Esophagus mucosa (tissue), 1 donor: ENCODE measurements at places on chromosomes 5 and 9.

DNA sequence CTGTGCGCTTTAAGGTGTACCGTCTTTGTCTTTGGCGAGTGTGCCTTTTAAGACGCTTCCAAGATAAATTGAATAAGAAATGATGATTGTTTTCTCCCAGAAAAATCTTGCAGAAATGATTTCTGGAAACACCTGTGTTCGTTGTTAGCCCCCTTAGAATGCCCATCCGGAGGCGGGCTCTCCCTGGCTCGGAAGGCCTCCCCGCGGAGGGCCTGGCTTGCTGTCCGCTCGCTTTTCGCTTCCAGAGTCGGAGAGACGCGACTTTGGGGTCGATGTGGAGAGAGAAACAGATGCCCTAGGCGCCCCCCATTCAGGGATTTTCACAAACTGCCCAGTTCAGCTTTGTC is 23.9 kb downstream of the LECT2 start:
- no peak for ATAC-seq

GRCh38 chr9:86713470-86713869 is 233.8 kb downstream of the GAS1 start:
- ATAC-seq: no peak

GRCh38 chr9:120572472-120572871 is 7.5 kb downstream of the CDK5RAP2 start:
- no peak for ATAC-seq

DNA sequence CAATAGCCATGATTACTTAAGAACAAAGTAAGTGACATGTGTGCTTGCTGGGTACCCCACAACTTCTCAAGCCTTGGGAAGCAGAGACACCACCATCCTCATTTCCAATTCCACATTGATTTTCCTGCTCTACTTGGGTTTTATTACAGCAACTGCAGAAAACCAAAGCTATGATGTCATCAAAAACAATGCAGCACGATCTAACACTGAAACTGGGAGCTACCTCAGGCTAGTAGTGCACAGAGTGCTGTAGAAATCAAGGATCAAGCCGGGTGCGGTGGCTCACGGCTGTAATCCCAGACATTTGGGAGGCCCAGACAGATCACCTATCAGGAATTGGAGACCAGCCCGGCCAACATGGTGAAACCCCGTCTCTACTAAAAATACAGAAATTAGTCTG is 174.4 kb upstream of the MSX2 start:
- no peak for ATAC-seq

- ATAC-seq: no peak
Observed at GRCh38 chr5:100890461-100891008, 12.5 kb downstream of the ST8SIA4 start.

- no peak for ATAC-seq
Observed at GRCh38 chr5:170301149-170301548, 3.6 kb upstream of the LCP2 start.

DNA sequence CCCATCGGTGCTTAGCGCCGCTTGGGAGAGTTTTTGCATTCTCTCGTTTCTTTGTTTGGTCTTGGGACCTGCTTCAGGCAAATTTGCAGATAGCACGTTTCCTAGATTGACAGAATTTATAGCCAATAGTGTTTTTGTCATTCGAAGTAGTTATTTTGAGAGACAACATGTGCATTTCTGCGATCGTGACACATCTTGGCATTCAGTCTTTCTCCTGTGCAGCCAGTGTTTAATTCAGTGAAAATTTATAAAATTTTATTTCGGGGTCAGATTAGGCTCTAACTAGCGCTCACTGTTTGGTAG is 830 bp downstream of the PRRC1 start:
- ATAC-seq: no peak

GRCh38 chr5:173858021-173858669 is 30.0 kb upstream of the CPEB4 start:
- no peak for ATAC-seq

DNA sequence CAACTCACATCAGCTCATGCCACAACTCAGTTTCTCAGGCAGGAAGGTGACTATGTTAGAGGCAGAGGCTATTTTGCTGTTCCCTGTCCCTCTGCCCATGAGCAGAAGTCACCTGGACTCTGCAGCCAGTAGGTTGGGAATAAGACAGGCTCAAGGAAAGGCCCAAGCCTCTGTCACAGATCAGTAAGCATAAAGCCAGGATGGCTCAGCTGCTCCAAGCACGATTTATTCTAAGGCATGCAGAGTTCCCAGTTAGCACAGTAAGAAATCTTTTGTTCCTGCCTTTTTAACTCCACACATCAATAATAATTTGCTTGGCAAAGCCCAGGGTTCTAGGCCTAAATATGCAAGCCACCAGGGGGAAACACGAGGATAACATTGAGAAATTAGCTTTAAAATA is 249.0 kb upstream of the ADRA1B start:
- ATAC-seq: no peak

- ATAC-seq: no peak
Observed at GRCh38 chr5:115381911-115382662, 85.6 kb upstream of the CCDC112 start.

- peak; percentile 79 for ATAC-seq
Observed at GRCh38 chr5:150540615-150541396, 32.9 kb downstream of the NDST1 start.

DNA sequence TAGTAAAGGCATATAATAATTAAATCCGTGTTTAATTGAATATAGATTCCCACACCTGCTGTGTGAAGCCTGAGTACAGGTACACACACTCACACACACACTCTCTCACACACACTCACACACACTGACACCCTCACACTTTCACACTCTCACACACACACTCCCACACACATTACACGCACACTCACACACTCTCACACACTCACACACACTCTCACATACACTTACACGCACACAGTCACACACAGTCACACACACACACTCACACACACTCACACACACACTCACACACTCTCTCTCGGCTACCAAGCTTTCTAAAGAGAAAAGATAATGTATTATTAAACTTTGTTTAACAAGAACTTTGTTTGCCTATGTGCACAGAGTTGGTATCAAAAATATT is 195.1 kb upstream of the CTNND2 start:
- ATAC-seq: no peak

DNA sequence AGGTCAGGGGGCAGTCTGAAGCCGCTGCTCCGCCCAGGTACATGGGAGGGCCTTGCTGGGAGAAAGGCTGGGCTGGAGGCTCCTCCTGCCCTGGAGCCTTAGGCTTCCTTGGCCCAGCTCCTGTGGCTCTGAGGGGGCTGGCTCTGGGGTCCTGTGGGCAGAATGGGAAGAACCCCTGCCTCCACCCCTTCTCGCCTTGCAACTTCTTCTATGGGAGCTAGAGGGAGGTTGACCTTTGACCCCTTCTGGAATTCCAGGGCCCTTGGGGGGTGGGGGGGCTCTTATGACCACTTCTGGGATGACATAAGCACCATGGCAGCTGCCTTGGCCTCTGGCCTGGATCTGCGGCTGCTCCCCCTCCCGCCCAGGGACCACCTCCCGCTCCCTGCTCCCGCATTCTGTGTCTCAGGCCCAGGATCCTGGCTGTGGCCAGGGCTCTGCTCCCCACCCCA is 32.2 kb downstream of the IER5L start:
- ATAC-seq: no peak

- ATAC-seq: no peak
Observed at GRCh38 chr5:36667824-36668223, 61.4 kb downstream of the SLC1A3 start.

- no peak for ATAC-seq
Observed at GRCh38 chr5:169166078-169166477, 134.9 kb downstream of the SLIT3 start.

GRCh38 chr5:91146905-91147600 is 236.1 kb downstream of the ARRDC3 start:
- ATAC-seq: peak; percentile 71

- ATAC-seq: no peak
Observed at GRCh38 chr9:8867148-8867547, 1067.6 kb upstream of the DMAC1 start.

DNA sequence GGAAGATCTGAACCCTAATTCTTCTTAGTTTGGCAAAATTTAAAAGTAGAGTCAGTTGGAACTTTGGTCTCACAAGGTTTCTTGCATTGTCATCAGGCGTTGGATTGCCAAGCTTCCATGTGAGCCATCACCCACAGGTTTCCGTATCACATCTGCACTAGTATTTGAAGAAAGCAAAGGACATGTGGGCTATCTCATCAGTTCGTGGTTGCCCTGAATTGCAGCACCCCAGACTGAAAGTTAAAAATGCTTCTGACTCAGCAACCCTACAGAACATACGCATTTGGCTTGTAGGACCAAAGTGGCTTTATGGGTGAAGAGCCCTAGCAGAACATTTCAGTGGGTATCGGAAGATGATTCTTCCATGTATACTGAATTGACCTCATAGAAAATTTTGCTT is 358.0 kb downstream of the ENC1 start:
- ATAC-seq: no peak

GRCh38 chr9:121153642-121154041 is 48.0 kb downstream of the RAB14 start:
- no peak for ATAC-seq

DNA sequence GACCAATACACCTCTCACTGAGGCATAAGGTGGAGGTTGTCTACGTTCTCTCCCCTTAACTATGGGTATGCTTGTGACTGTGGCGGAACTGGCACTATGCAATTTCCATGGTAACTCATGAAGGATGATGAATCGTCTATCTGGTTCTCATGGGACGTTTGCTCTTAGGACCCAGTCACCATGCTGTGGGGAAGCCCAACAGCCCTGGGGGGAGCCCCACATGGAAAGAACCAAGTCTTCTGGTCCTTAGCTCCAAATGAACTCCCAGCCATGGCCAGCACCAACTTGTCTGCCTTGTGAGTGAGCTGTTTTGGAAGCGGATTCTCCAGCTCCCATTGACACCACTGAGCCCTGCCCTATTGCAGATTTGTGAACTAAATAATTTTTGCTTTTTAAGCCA is 188.7 kb upstream of the S1PR3 start:
- ATAC-seq: no peak

DNA sequence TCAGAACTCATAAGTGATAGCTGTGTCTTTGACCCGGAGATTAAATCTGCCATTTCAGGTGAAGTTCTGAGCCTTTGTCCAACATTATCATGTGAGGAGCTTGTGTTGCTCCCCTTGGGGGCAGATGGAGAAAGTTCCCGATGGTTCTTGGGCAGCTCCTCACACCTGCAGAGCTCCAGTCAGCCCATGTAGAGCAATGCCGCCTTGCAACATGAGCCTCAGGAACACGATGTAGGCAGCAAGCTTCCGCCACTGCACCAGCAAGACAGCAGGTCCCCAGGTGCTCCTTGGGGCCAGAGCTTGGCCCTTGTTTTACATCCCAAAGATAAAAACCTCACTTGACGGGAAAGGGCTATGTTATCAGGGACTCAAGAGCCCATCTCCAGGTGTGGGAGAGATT is 292.7 kb downstream of the IRX1 start:
- ATAC-seq: no peak

GRCh38 chr9:88583901-88584596 is 49.1 kb downstream of the NXNL2 start:
- peak; percentile 51 for ATAC-seq

DNA sequence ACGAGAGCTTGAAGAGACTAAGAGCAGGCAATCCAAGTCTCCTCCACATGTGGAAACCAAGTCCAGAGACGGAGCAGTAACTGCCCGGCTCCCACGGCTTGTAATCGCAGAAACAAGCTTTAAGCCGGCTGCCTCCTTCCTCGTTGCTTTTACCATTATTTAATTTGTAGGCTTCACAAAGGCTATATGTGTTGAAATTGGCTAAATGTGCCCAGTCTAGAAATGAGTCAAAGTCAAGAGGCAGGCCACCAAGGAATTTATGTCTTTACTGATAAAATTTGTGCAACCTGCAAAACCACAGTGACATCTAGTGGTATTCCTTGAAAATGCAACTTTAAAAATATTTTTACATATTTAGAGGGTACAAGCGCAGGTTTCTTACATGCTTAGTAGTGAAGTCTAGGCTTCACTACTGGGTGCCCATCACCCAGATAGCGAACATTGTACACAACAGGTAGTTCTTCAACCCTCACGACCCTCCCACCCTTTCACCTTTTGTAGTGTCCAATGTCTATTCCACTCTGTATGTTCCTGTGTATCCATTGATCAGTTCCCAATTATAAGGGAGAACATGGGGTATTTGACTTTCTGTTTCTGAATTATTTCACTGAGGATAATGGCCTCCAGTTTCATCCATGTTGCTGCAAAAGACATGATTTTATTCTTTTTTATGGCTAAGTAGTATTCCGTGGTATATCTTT is 33.5 kb upstream of the EBF1 start:
- peak; percentile 50 for ATAC-seq

- ATAC-seq: no peak
Observed at GRCh38 chr5:167451076-167451475, 840.4 kb upstream of the WWC1 start.

DNA sequence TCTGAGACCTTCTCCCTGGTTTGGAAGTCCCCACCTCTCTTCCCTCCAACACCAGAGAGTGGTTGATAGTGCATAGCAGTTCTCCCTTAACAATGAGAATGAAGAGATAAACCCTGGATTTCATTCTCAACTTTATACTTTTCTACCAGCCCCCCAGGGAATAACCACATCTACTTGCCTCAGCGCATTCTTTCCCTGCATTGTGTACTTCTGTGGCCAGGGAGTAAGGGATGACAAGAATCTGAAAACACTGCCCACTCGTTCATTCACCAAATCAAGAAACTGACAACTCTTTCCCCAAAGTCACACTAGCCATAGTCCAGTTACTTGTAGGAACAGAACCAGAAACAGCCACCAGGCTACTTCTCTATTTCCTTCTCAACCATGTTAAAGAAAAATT is 46.0 kb upstream of the SPIN1 start:
- no peak for ATAC-seq

- no peak for ATAC-seq
Observed at GRCh38 chr9:120773256-120773655, 20.0 kb downstream of the FBXW2 start.

DNA sequence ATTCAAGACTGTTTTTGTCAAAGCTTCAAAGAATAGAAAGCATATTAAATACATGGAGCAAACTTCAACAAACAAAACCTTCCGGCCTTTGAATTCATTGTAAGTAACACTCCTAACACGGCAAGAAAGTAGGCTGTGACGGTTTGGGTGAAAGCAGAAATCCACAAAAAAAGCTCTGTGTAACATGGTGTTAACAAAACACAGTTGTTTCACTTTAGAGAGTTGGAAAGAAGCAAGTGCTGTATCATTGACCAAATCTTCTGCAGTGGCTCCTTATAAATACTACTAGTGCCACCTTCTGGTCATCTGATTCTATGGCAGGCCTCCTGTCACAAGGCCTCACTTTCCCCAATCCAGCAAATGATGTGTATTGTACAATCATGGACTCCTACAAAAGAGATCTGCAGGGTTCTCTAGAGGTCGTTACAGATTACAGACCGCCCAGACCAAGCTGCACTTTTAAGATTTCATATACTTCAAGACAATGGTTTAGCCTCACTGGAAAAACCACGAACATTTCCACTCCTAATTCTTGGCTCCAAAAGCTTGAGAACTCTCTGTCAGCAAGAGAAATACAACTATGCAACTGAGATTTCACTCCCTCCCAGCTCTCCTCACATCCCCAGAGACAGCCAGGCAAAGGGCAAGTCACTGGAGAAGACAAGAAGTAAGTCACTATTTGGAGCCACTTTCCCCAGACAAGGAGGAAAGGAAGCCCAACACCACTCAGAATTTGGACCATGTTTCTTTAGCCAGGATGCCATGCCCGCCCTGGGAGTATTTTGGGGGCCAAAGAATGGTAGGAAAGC is 196.2 kb downstream of the DTWD2 start:
- peak; percentile 74 for ATAC-seq

- no peak for ATAC-seq
Observed at GRCh38 chr9:92324431-92324830, 719 bp downstream of the NOL8 start.
